Fibroblast of skin of right quadriceps (primary cell): ENCODE measurements at places on chromosomes 5 and 9.

GRCh38 chr9:33202552-33203201 lies 35.5 kb upstream of the B4GALT1 start:
- DNase-seq = peak; percentile 80

GRCh38 chr5:161420521-161420920 lies 126.0 kb downstream of the GABRB2 start:
- DNase-seq = no peak

DNA sequence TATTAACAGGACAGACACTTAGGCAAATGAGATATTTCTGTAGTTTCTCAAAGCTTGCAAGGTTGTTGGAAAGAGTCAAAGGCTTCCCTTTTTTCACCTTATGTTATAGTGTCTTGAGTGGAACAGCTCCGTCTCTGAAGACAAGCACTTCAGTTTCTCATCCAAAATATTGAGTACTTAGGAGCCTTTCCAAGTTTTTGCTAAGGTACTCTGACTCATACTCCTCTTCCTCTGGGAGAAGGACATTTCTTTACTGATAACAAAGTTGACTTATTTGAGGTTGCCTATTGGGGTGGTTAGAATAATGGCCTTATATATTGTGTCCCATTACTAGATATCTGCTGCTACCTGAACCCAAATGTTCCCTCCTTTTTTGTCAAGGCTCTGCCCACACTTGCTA lies 869.6 kb downstream of the MAT2B start:
- DNase-seq = no peak

DNA sequence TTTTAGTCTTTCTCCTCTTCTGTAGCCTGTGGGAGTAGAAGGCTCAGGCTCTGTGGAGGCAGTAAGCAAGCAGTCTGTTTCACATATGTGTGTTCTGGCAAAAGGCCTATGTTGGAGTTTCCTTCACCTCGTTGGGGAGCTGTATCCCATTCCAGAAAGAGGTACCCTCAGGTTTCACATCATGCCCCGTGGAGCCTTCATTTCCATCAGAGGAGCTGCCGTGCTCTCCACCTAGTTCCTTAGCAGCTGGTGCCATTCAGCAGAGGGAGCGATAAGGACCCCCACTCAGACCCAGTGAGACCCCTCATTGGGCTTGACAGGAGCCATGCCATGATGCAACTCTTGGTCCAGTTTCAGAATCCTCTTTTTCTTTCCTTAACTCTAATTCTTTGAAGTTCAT lies 50.6 kb upstream of the ANGPTL2 start:
- DNase-seq = no peak

GRCh38 chr5:88188458-88189132 lies 80.0 kb downstream of the TMEM161B start:
- no peak for DNase-seq

- DNase-seq = peak; percentile 11
These were observed 42.2 kb upstream of the PDE8B start for GRCh38 chr5:77168161-77168878.

DNA sequence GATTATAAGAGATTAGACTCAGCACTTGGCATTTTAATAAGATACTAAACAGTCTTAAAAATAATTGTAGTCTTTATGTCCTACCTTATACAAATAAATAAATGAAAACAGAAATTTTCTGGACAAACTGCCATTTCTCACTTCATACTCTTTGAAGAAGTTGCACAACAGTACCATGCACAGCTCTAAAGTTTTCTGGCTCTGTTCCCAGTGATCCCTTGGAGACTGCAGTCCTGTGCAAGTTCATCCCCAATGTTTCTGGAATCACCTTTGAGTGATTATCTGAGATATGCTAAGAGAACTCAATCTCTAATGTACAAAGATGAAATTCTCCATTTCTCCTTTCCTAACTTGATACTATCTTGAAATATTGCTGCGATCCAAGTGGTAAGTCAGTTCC lies 330.4 kb upstream of the EDIL3 start:
- DNase-seq = peak; percentile 31

DNA sequence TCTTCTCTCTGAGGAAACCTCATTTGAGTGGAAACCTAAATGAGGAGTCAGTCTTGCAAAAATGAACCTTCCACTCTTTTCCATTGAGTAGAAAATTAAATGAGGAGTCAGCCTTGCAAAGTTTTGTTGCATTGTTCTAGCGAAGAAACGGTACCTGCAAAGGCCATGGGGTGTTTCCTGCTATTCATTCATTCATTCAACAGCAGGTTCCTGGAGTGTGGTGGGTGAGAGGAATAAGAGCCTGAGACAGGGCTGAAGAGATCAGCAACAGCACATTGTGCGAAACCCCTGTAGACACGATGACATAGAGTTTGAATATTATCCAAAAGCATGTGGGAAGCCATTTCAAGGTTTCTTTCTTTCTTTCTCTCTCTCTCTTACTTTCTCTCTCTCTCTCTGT lies 14.6 kb upstream of the SETX start:
- DNase-seq = no peak

DNA sequence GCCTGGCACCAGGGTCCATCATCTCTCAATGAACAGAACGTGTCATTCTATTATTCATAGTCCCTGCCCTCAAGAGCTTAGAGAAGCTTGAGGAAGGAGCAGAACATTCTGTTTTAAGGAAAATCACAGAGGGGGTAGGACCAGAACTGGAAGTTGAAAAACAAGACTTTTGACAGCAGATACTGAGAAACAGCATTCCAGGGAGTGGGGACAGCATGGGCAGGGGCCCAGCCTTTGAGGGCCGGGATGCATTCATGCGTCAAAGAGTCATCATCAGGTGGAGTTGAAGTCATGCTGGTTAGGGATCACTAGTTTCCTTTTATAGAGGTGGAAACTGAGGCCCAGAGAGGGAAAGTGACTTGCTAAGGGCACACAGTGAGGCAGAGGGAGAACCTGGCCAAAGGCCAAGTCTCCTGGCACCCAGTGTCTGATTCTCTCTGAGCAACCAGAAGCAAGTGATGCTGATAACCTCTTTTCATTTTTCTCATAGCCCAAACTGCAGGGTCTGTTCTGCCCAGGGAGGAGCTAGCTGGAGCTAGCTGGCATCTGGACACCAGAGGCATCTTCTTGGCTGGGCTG lies 41.5 kb upstream of the STXBP1 start:
- DNase-seq = no peak
